ENCODE measurements at places on chromosomes 2 and 18.

DNA sequence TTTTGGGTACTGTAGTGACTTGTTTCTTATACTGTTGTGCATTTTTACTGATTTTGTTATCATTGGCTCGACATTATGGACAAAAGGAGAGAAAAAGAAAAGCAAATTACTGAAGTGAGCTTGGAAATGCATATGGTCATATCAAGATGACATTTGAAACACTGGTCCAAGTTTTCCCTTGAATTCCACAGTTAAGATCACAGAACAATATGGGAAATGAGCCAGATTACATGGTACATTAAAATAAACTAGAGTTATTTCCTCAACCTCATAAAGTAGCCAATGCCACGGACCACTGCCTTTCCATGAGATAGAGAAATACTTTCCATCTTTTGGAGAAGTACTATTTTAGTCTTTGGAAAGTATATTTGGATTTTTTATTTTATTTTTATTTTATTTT is 62.0 kb upstream of the SGPP2 start:
- DNase-seq = no peak

DNA sequence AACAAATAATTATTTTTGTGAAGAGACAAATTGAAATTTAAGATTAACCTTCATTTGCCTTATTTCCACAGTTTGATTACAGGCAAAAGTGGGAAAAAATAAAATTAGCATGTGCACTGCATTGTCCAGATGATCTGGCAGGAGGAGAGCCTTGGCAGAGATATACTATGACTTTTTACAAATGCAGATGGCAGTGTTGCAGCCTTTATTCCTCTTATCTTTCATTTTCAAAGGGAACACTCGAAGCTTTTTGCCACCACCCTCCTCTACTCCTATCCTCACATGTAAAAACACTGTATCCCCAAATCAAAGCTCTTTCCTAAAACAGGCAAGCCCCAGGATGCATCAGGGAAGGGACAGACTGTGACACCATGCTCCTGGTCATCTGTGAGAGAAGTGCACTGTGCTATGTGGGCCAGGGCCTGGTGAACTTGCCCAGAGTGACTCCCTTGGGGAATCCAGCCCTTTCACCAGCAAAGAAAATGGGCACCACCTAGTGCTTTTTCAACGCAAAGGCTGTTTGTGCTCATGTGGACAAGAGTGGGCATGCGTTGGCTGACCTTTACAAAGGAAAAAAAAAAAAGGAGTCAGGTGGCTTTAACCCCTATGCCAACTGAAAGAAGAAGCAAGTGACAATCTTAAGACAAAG is 74.7 kb upstream of the ETAA1 start:
- no peak for DNase-seq

- DNase-seq = no peak
These were observed 108.4 kb upstream of the SNTG2 start for GRCh38 chr2:842151-842803.

DNA sequence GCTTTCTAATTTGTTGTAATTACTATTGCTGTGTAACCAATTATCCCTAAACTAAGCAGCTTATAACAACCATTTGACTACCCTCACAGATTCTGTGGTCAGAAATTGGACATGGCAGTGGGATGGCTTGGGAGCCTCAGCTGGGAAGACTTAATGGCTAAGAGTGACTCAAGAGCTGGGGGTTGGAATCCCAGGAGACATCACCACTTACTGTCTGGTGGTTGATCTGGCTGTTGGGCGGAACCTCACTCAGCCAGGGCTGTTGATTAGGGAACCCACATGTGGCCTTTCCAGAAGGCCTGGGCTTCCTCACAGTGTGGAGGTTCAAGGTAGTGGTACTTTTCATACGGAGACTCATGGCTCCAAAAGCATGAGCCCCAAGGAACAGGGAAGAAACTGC is 49.8 kb downstream of the E2F6 start:
- DNase-seq = no peak

DNA sequence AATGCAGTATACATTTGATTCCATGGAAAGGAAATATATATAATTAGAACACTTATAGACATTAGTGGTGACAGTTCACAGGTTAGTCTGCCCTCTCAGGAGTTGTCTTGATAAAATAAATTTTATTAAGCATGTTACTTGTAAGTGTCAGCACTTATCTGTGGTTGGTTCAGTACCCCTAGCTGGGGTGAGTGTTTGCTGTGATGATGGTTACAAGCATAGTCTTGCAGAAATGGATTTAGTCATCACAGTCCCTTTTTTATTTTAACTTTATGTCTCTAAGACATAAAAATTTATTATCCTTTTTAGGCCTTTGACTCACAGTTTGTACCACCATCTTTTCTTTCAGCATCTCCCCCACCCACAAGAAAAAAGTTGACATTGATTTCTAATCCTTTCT is 52.1 kb downstream of the NCK2 start:
- DNase-seq = no peak

DNA sequence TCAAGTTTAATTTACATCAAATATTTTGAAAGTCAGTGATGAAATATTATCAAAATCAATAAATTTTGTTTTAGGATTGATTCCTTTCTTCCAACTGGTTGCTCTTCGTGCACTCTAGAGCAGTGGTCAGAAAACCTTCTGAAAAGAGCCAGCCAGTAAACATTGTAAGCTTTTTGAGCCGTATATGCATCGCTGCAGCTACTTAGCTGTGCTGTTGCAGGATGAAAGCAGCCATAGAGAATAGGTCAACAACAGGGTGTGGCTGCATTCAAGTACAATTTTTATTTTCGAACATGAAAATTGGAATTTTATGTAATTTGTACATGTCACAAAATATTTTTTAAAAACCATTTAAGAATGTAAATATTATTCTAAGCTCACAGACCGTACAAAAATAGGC is 94.9 kb downstream of the MGAT5 start:
- no peak for DNase-seq

GRCh38 chr2:197205585-197206215 is 104.9 kb downstream of the ANKRD44 start:
- peak; percentile 57 for DNase-seq

- no peak for DNase-seq
These were observed 83.4 kb downstream of the FANCL start for GRCh38 chr2:58157754-58158153.

DNA sequence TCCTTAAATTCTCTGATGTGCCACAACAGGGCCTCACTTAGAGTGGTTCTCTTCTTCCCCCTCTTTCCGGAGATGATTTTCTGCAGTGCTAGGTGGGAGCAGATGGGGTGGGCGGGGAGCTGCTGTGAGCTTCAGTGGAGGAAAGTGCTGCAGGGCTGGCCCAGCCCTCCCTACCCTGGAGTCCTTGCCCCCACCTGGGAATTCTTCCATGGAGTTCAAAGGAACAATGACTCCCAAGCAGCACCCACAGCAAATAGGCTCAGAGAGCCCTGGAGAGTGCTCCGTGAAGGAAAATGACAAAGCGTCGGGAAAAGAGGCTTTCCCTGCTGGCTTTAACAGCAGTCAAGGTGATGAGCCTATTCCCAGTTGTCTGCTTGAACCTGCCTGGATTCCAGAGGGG is 28.8 kb downstream of the LOXHD1 start:
- no peak for DNase-seq

DNA sequence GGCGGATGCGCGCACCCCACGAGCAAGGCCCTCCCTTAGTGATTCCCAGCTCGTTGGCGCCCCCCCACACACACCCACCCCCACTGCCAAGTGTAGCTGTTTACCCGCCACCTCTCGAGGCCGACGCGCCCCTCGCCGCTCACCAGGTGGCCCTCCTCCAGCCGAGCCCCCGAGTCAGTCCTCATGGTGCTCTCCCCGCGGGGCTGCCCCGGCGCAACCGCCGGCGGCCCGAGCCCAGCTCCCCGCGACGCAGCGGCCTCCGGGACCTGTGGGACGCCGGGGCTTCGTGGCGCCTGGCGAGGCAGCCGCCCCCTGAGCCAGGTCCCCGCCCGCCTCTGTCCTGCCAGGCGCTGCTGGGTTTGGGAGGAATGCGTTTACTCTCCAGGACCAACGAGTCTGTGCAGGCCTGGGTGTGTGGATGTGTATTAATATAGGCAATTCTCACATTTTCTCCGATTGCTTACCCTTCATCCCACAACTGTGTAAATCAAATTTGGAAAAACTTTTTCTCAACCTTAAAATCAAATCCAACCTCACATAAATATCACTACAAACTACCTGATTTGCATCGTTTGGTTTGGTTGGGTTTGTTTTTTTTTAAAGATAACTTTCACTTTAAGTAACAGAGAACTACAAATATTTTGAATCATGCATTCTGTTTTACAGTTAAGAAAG is at the start of gene TMEM237:
TSS of gene TMEM237 (minus strand) at position 288 of the 675 bp plus-strand sequence. CDS start at position 185, 103 bp downstream.
- DNase-seq = peak; percentile 72

DNA sequence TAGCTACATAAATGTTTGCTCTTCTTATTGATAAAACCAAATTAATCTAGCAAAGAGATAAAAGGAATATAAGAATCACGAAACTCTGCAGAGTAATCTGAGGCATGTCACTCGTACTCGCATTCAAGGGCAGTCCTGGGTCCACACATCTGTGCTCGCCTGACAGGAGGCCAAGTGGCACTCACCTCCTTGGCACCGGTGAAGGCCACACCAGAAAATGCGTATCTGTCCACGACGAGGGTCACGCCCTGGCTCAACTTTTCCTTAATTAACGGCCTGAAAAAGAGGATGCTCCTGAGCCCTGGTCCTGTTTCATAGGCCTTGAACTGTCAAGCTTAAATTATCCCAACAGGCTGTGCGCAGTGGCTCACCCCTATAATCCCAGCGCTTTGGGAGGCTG is 6.6 kb downstream of the DTYMK start:
- no peak for DNase-seq

GRCh38 chr2:213740453-213740852 is 456.2 kb downstream of the SPAG16 start:
- no peak for DNase-seq

GRCh38 chr2:182064019-182064778 is 78.5 kb downstream of the PPP1R1C start:
- no peak for DNase-seq

DNA sequence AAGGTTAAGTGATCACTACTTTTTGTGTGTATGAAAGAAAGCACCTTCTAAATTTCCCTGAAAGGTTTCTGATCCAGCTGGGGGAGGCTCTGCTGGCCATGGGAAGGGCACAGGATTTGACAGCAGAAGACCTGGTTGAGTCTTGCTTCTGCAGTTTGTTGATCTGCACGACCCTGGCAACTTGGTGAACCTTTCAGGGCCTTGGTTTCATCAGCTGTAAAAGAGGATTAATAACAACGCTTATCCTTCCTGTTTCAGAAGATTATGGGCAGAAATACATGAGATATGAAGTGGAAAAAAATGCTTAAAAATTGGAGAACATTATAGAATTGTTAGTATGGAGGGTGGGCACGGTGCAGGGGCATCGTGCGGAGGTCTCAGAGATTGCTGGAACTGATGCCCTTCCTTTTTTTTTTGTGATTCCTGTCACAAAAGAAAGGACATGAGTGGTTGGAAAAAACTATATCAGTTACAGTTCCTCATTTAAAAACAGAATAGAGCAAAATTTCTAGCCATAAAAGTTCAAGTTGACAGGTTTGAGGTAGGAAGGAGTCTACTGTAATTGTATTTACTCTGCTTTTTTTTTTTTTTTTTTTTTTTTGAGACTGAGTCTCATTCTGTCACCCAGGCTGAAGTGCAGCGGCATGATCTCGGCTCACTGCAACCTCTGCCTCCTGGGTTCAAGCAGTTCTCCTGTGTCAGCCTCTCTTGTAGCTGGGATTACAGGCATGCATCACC is 47.4 kb downstream of the MFSD6 start:
- DNase-seq = no peak

GRCh38 chr2:42602218-42602875 is 33.9 kb downstream of the MTA3 start:
- no peak for DNase-seq

DNA sequence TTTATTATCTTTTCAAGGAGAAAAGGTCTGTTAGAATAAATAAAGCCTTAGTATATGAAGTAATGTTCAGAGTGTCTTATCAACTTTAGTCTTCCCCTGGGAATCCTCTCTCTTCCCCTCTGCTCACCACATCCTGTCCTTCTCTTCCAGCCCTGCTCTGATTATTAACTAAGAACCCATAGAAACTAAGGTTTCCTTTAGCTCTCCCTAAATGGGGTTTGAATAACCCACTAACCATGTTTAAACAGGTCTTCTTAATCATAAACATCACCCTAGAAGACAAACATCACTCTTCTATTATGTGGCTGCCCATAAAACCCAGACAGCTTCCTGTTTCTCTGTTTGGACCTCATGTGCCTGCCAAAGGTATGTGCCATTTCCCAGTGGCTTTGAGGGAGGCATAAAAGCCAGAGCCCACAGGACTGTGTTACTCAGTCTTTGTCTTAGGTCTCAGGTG is 50.1 kb downstream of the SLC14A1 start:
- DNase-seq = peak; percentile 35

GRCh38 chr2:26637811-26638310 is 3.3 kb downstream of the CIB4 start:
- no peak for DNase-seq

- DNase-seq = no peak
These were observed 484.8 kb upstream of the NETO1 start for GRCh38 chr18:73352546-73352945.

- DNase-seq = no peak
These were observed 16.9 kb upstream of the CCDC102B start for GRCh38 chr18:68780802-68781635.

GRCh38 chr2:27627963-27628766 is 647 bp downstream of the CCDC121 start:
- DNase-seq = peak; percentile 12

DNA sequence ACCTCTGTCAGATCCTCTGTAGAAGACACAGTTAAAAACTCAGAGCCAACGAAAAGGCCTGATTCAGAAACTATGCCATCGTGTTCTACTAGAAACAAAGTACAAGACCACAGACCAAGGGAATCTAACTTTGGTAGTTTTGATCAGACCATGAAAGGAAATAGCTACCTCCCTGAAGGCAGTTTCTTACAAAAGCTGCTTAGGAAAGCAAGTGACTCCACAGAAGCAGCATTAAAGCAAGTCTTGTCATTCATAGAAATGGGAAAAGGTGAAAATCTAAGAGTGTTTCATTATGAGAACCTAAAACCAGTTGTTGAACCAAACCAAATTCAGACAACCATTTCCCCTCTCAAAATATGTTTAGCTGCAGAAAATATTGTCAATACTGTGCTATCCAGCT is 58.2 kb downstream of the FSIP2 start:
- DNase-seq = no peak

DNA sequence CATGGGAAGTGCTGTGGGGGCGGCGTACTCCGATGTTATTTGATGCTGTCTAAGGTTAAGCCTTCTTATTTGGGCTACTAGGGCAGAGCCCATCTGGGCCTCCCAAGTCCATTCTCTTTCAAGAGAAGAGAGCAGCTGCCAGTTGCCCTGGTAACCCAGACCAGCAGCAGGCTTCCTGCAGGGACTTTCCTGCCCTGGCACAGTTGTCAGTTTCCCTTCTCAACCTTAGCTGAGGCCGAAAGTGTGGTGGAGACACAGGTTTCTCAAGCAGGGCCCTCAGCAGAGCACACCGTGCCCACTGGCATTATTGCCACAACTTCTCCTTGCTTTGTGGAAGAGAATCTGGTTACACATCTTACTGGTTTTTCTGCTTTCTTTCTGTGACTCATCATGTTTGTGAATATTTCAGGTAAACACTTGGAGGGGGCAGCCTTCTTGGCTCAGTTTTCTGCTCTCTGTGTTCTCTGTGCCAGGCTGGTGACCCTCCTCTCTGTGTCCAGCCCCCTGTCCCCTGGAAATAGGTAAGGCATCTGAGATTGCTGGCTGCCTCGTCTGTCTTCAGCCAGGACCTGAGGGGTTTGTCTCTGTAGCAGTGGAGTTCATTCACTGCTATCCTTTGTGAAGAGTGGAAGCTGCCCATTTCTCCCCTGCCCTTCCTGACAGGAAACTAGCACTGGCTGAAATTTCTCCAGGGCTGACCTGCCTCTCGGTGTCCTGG is 111.0 kb downstream of the B3GNT2 start:
- peak; percentile 76 for DNase-seq

GRCh38 chr2:211349031-211349430 is 792.6 kb downstream of the CPS1 start:
- DNase-seq = no peak

All from natural killer cell (primary cell).